ENCODE measurements at places on chromosomes 4 and X.
A peak's percentile ranks its signal among the peaks of the same experiment; 100 is the strongest.

- DNase-seq = peak; percentile 86
Observed at GRCh38 chr4:164383358-164384220, 370.3 kb upstream of the SMIM31 start.

DNA sequence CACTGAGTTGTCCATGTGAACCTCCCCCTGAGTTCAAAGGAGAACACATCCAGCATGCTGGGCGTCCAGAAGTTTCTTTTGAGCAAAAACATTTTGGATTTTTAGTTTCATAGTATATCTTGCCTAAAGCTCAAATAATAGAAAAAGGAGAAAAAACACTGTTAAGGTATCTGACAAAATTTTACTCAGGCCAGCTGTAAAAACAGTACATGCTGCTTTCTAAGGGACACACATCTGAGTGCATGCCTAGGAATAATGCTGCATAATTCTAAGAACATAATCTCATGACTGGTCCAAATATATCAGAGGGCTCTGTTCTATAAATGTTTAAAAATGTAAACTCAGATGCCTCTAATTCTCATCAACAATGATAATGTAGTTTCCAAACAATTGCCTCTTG is 561.3 kb upstream of the INTU start:
- no peak for DNase-seq

GRCh38 chrX:130647468-130647867 is 245.7 kb downstream of the RBMX2 start:
- no peak for DNase-seq

GRCh38 chr4:62162606-62163005 is 962.5 kb downstream of the ADGRL3 start:
- no peak for DNase-seq

DNA sequence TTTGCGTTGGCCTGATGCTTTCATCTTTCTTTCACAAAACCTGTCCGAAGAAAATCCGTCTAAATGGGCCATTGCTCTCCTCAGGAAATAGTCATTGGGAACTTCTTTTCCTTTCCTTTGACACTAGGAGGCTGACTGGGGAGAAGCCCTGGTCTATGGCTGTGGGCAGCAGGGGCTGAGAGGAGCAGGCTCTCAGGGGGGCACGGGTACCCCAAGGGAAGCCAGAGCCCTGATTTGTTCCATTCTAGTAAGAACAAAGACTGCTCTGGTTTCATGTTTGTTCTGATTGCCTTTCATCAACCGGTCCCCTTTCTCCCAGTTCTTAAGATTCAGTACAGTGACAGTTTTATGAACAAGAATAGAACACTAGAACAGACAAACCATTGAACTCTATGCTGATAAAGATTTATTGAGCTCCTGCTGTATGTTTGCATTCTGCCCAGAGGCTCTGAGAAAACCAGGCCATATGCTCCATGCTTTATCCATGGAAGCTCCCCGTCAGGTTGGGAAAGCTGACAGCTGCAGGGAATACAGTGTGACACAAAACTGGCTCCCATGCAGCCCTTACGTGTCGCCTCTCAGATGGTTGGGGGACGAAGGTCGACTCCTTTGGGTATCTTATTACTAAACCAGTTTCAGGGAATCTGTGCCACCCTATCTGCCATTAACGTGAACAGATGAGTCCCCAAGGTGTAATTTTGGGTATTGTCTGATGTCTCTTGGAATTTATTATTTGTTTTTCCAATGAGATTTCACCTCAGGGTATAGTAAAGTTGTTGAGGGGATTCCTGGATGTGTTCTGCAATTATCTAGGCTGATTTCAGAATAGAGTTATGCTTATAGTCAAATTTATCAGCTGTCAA is 72.4 kb upstream of the MSANTD1 start:
- no peak for DNase-seq

DNA sequence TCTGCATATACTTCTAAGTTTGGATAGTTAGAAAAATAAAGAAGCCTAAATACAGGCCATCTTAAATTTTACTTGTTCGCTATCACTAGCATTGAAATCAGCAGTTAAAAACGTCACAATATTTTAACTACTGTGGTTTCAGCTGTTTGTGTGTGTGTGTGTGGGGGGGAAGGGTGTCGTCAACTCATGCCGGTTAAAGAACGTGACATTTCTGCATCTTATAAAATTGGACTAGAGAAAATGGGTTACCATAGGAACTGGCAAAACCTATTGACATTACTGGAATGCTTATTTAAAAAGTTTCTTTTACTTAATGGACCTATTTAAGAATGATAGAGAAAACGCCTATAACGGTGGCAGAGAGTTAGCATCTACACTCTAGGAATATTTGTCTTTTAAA is 1.2 kb upstream of the CNKSR2 start:
- no peak for DNase-seq

- no peak for DNase-seq
Observed at GRCh38 chrX:16484338-16484737, 165.6 kb upstream of the S100G start.

GRCh38 chrX:11589641-11590040 is 76.1 kb downstream of the ARHGAP6 start:
- no peak for DNase-seq

DNA sequence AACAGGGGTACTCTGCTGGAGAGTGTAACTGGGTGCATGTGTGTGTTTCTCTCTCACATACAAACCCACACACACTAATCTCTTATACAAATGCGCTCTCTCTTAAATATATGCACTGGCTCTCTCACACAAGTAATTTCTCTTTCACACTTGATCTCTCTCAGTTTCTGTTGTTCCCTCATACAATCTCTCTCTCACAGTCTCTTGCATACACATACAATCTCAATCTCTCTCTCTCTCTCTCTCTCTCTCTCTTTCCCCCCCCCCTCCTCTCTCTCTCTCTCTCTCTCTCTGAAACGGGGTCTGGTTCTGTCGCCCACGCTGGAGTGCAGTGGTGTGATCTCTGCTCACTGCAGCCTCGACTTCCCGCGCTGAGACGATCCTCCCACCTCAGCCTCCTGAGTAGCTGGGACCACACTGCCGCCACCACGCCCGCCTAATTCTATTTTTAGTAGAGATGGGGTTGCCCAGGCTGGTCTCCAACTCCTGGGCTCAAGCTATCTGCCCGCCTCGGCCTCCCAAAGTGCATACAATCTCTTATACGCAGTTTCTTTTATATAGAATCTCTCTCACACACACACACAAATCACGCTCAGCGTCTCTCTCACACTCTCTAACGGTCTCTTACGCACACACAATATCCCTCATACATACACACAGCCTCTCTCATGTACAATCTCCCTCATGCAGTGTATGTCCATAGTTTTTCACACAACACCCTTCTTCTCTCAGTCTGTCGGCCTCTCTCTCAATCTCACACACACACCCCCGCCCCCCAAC is 518 bp upstream of the FAM241A start:
- no peak for DNase-seq

DNA sequence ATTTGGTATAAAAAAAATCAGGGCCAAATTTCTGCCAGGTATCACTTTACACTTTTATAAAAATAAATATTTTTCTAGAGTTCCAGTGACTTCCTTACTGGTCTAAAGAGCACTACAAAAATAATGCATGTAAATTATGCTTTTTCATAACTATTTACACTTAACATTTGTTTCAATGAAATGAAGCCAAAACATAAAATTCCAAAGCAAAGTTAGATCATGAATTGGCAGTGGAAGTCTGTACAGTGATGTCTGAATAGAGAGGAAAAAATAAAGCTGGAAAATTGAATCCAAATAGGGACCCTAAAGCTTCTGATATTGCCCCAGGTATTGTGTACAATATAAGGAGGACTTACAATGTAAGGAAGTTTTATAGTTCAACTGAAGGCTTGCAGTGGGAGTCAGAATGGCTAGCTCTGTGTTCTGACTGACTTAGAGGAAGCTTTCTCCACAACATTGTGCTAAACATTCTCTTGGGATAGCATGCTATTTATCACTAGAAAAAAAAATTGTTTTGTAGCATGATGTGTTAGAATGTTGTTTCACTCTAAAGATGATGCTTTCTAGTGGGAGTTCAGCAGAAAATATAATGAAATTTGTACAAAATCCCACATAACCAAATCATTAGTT is 288.2 kb upstream of the UGT8 start:
- DNase-seq = no peak

DNA sequence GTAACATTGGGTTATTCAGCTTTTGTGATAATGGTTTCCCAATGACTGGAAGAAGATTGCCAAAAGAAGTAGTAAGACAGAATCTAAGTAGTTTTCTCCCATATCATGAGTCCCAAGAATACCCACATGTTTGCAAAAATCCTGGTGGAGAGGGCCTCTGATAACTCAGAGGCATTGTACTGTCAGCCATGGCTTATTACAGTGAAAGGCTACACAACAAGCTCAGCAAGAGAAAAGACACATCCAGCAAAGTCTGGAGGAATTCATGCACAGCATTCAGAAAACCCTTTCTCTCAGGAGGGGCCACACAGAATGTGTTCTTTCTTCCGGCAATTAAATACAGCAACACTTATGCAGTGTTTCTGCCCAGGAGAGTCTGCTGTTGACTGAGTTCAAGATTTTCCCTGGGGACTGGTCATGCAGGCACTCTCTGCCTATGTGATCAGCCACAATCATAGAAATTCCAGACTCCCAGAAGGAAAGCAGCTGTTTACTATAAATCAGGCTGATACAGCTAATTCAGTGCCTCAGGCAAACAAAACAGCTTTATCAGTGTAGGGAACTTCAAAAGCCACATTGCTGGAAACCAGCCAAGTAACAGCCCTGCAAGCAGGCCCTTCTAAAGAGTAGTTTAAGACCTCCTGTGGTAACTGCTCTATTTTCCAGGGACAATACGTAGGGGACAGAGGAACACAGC is 937.1 kb downstream of the CCSER1 start:
- DNase-seq = peak; percentile 80

- DNase-seq = peak; percentile 24
Observed at GRCh38 chr4:47942081-47942819, 27.9 kb upstream of the NFXL1 start.

DNA sequence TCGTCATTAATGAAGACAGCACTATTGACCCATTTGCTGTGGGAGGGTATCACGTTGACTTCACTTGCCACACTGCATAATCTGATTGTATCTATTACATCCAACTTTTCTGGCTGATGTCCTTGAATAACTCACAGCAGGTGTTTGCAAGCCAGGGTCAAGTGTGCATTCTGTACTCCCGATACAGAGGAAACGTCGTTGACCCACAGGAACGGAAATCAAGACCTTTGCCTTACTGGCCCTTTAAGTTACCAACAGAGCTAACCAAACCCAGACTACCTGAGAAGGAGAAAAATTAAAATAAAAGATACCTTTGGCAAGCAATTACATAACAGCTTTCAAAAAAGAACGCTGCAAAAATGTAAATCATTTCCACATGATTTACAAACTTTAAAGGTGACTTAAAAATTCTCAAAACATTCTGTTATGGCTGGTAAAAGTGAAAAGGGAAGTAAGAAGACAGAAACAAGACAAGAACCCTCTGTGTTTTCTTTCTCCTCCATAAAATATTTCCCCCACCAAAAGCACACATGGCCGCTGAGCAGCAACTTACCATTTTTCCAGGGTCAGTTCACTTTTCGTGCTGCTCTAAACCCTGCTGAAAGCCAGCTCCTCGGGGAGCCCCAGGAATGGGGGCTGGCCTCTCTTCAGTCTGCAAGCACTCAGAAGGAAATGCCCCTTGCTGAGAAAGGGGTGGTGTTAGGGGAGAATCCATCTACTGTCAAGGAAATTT is 6.5 kb upstream of the SHISA3 start:
- peak; percentile 31 for DNase-seq

GRCh38 chr4:108068442-108068841 is 78.8 kb downstream of the HADH start:
- no peak for DNase-seq

DNA sequence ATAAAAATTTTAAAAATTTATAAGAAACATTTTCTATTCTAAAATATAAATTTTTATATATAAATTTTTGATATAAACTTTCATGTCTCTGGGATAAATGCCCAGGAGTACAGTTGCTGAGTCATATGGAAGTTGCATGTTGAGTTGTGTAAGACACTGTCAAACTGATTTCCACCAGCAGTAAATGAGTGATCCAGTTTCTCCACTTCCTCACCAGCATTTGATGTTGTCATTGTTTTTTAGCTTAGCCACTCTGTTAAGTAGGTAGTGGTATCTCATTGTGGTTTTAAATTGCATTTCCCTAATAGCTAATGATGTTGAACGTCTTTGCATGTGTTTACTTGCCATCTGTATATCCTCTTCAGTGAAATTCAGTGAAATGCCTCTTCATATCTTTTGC is 66.5 kb downstream of the MAMLD1 start:
- DNase-seq = no peak

- DNase-seq = peak; percentile 75
Observed at GRCh38 chr4:185210102-185210981, 944 bp downstream of the SNX25 start.

- no peak for DNase-seq
Observed at GRCh38 chr4:10083331-10083771, 33.2 kb downstream of the WDR1 start.

DNA sequence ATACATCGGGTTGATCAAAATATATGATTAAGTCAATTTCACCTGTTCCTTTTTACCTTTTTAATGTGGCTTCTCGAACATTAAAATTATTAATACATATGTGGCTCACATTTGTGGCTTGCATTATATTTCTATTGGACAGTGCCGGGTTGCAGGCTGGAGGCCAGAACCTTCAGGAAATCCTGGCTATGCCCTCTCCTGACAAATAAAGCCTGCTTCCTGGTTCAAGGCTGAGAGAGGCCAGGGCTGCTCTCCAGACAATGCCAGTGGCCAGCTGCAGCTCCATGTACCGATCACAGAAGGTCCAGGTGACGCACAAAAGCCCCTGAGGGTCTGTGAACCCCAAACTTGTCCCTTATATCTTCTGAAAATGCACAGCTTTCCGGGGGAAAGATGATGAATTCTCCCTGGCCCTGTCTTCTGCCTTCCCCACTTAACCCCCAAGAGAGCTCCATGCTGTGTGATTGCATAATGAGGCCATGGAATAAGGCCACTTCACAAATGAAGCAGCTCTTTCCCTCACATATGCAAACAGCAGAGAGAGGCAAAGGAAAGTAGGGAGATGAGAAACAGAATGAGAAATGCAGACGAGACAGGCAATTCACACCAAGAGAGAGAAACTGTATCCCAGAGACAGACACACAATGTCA is 241.2 kb downstream of the BCOR start:
- no peak for DNase-seq

Measured in neural progenitor cell (in vitro differentiated cells).